ENCODE measurements at places on chromosomes 3 and 15.

GRCh38 chr15:40245666-40246450 lies 7.0 kb downstream of the PAK6 start:
- no peak for DNase-seq

DNA sequence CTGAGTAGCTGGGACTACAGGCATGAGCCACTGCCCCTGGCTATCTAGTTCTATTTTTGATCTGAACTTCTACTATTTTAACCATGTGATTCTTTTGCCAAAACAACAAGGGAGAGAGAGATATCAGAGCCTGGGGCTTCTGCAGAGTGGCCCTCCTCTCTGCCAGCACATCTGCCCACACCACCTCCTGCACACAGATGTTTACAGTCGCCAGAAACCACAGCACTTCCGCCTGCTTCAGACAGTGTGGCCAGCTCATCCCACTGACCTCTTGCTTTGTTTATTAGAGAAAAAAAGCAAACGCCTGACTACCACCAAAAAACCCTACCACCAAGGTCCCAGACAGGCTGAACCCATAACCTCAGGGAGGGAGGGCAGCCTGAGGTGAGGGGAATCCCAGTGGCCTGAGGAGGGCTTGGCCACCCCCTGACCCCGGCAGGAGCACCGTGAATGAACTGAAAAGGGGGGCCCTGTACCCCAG lies 85.9 kb upstream of the ABHD2 start:
- DNase-seq, result no peak

DNA sequence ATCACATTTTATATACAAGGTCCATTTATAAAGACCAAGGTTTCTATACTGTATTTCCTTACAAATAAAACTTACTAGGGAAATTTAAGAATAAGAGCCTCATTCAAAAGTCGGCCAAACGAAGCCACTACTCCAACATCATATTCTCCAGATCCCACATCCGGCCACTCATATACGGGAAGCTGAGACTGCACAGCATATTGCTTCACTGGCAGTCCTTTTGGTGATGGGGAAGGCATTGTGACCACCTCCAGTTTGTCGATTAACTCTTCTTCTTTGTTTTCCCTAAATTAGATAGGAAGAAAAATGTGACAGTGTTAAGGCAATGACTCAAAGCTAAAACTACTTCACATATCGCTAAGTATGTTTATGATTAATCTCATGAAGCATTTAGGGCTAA lies 2.7 kb downstream of the MTFMT start:
- DNase-seq, result no peak

DNA sequence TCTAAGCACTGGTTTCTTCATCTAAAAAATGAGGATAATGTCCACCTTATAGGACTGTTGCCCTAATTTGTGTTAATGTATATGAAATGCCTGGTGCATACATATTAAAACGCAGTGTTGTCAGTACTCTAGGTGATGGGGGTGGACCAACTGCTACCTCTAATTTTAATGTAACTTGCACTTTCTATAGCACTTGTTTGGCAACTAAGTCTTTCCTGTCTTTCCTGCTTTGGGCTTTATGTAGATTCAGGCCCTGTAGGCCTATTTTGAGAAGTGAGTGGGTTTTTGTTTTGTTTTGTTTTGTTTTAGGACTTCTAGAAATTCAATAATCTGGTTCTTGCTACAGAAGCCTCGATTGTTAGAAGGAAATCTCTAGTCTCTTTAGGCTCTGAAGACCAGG lies 21.2 kb downstream of the SLC7A14 start:
- DNase-seq, result no peak

DNA sequence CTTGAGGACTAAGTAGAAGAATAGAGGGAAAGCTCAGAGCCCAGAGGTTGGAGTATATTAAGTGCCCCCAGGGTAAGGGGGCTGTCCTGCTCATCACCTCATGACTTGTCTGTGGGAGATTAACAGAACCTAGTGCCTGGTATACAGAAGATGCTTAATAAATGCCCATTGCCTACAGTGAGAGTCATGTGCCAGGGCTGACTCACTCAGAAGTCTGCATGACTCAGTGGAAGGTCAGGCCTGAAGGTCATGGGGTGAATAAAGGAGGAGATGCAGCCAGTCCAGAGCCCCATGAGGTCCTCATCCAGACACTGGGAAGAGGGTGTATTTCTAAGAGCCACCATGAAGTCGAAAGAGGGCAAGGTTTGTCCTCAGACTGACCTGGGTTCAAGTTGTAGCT lies 62.5 kb upstream of the TLE3 start:
- no peak for DNase-seq

DNA sequence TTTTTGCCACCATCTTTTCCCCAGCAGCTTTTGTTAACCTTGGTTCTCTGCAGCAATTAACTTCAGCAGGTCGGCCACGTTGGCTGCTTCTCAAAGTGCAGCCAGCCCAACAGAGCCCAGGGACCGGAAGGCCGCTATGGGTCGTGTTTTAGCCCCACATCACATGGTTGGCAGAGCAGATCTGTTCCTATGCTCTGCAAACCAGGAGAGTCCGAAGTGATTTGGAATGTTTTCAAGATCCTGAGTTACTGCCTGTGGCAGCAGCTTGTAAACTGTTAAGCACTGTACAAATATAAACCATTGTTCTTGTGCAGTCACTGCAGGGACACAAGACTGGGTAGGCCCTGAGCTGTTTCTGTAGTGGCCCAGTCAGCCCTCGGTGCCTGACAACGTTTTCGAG lies 69.6 kb upstream of the MYZAP start:
- DNase-seq, result no peak

Data from glomerular endothelial cell (primary cell).